Fibroblast of skin of left quadriceps (primary cell): ENCODE measurements at places on chromosomes 6 and 20.

- no peak for DNase-seq
These were observed 106.6 kb downstream of the TRIM27 start for GRCh38 chr6:28816909-28817807.

DNA sequence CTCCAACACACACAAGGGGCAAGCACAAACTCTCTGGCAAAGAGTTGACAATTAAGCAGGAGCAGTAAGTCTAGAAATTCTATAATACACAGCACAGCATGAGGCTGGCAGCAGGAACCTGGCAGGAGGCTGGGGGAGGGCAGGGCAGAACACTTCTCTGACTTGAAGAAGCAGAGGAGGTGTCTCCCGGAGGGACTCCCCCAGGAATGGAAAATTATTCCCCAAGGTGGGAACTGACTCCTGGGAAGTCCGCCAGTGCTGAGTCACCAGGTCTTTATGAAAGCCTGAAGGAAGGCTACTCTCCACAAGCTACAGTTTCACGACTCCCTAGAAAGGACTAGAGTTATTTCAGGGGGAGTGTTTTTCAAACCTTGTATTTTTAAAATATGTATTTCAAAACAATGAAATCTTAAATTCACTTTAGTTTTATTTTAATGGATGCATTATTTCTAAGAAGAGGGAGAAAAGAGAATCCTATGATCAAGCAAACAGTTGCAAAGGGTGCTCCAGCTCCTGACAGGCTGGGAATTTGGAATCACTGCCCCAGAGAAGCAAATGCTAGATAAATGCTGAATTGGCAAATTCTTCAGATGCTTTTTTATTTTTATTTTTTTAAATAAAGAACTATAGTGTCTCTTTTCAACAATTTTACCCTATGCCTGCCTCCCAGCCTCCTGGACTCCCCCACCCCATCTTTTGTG lies 192.8 kb downstream of the LY86 start:
- DNase-seq = peak; percentile 81

DNA sequence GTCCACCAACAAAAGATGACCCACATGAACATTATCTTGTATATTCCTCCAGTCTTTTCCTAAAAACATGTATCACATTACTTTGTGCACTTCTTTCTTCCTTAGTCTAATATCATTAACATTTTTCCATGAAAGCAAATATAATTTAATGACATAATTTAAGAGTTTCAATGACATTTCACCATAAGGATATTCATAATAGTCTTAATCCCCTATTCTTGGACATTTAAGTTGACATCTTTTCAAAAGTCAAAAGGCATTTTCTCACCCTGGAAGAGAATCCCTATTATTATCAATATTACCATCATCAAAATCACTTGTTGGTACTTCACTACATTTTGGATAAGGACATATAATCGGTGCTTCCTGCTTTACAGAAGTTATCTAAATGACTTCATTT lies 31.3 kb downstream of the EPHA7 start:
- DNase-seq = no peak

- DNase-seq = no peak
These were observed 63.5 kb downstream of the LRFN2 start for GRCh38 chr6:40523505-40524172.

- DNase-seq = no peak
These were observed 18.7 kb downstream of the UQCC2 start for GRCh38 chr6:33692760-33693158.

- no peak for DNase-seq
These were observed 292.1 kb upstream of the THEMIS start for GRCh38 chr6:128192972-128193371.

DNA sequence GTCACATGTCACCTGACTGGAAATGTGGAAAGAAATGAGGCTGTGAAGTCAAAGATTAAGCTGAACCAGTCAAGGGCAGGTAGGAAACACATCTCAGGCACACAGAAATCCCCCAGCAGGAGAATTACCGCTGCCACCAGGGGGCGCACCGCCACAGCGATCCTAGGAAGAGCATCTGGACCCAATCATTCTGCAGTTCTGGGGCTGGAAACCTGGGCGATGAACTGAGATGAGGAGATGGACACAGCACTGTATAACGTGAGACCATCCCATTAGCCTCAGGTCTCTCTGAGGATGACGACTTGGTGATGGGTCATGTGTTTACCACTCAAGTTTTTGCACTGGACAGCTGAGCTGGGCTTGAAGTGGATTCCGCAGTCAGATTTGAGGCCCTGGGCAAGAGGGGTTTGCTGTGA lies 6.5 kb upstream of the SLC24A3 start:
- DNase-seq = peak; percentile 22

- DNase-seq = no peak
These were observed 313.4 kb downstream of the GJA1 start for GRCh38 chr6:121748850-121749249.

- DNase-seq = no peak
These were observed 86.6 kb downstream of the CD40 start for GRCh38 chr20:46204594-46205186.

DNA sequence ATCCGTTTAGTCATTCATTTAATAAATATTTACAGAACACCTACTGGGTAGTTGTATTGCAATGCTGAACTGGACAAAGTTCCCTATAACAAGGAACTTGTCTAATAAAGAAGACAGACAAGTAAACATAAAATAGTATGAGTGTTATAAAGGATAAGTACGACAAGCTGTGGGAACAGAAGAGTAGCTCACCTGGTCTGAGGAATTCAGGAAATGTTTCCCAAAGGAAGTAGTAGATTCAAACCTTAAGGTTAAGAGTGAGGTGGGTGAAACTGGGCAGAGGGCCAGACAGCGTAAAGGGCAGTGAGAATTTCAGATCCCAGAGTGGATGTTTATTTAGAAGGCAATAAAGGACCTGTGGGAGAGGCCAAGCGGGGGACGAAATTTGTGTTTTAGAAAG lies 72.3 kb upstream of the CD2AP start:
- no peak for DNase-seq

DNA sequence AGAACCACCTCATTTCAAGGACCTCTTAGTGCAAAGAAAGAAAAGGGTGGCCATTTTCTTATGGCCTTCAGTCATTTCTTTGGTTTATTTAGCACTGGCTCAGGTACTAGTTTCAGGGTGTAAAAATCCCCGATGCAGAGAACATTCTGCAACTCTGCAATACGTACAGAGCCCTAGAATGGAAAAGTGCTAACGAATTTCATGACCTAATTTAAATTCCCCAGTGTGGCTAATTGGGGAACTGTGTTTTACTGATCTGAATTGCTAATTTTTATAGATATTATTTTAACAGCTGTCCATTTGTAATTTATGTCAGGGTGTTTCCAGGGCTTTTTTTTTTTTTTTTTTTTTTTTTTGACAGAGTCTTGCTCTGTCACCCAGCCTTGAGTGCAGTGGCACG lies 160.7 kb downstream of the UST start:
- no peak for DNase-seq

GRCh38 chr6:108941859-108942258 lies 93.6 kb downstream of the ARMC2 start:
- DNase-seq = no peak

GRCh38 chr6:145669627-145670034 lies 65.7 kb downstream of the EPM2A start:
- peak; percentile 56 for DNase-seq

DNA sequence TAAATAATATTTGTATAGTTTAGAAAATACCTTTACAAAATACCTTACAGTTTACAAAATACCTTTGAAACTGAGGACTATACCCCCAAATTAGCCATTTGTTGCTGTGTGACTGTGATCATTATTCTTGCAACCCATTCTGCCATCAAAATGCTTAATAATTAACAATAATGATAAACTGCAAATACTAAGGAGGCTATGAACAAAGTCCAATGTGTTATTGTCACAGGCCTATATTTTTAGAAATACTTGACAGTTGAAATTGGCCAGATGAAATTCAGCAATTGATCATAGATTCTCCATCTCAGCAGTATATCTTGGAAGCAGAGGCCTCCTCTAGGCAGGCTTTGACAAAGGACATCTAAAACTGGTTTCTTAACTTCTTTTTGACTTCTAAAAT lies 178.6 kb downstream of the HS3ST5 start:
- DNase-seq = no peak

DNA sequence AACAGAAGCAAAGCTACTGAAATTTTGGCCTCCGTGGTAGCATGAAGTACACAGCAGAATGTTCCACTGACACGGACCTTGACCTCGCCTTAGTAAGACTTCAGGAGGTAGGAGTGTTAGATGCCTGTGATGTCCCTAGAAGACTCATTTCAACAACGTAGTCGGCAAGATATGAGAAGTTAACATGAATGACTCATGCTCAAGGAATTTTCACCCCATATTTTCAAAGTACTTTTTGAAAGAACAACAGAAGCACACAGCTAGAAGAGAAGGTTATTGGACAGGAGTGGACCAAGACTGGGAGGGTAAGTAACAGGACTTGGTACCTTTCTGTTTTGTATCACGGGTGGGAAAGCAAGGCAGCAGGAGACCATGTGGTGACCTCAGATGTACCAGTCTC lies 78.0 kb downstream of the DZANK1 start:
- peak; percentile 11 for DNase-seq

DNA sequence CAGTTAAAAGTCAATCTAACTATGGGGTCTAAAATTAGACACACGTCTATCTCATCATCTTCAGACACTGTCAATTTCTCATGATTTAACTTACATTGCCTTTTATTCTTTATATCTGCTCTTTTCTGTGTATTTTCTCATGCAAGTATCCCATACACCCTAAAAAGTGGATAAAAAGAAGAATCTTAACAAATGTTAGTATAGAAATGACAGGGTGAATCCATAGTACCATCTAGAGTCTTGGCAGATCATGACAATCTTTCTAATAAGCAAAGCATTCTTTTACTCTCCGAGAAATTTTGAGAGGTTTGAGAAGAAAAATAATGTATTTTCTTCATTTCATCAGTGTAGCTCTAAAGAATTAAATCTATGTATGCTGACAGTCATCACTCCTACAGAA lies 382.7 kb downstream of the C6orf118 start:
- no peak for DNase-seq

DNA sequence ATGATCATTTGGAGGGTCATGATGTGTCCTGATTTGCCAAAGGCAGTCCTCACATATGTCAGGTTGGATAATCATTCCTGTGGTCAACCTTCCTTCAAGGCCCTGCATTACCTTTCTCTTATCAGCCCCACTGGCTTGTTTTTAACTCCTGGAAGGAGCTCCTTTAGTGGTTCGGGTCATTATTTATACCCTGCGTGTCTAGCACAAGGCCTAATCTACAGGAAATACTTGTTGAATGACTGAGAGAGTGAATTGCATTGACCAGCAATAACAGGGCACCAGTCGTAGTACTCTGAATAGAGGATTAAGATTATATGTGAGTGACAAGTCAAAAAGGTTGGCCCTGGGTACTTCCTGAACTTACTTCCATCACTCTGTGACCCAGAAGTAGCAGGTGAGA lies 4.5 kb downstream of the HIVEP2 start:
- DNase-seq = no peak

- DNase-seq = no peak
These were observed 77.8 kb downstream of the CD164 start for GRCh38 chr6:109304284-109305015.

- no peak for DNase-seq
These were observed 22.0 kb upstream of the CCDC167 start for GRCh38 chr6:37521674-37522073.

DNA sequence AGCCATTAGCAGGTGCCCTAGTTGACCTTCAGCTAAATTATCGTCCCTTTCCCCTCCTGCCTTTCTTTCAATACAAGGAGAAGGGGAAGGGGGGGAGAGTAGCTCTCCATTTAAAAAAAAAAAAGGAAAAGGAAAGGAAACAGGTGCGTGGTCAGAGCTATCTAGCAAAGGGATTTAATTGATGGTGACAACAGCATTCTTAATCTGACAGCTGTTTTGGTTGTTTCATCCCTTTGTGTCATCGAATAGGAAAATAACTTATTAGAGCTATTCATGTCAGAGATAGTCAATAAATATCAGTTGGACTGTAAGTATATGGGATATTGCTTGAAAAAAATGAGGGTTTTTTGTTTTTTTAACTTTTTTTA lies 195.2 kb upstream of the SASH1 start:
- no peak for DNase-seq

GRCh38 chr6:6865611-6866010 lies 242.2 kb upstream of the RREB1 start:
- DNase-seq = no peak

GRCh38 chr6:132236281-132236680 lies 165.0 kb downstream of the MOXD1 start:
- DNase-seq = no peak

- no peak for DNase-seq
These were observed 15.1 kb upstream of the NXT1 start for GRCh38 chr20:23335521-23335920.

- DNase-seq = no peak
These were observed 5.1 kb downstream of the VNN1 start for GRCh38 chr6:132708771-132709170.

DNA sequence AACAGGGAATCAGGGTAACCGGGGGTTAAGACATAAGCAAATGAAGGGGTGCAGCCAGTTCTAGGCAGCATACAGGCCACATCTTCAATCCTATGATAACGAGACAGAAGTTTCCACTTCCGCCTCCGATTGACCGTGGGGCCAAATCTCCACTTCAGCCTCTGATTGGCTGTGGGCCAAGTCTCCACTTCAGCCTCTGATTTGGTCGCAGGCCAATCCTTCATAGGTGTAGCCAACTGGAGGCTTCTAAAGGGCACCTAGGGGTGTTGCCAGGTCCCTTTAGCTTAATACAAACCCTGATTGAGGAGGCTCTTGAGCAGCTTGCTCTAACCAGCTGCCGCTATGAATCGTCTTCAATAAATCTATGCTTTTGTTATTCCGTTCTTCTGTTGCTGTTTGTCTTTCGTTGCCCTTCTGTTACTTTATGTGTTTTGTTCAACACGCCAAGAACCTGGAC lies 2.1 kb upstream of the ERGIC3 start:
- no peak for DNase-seq

- no peak for DNase-seq
These were observed 15.8 kb downstream of the ADNP start for GRCh38 chr20:50915424-50915823.

DNA sequence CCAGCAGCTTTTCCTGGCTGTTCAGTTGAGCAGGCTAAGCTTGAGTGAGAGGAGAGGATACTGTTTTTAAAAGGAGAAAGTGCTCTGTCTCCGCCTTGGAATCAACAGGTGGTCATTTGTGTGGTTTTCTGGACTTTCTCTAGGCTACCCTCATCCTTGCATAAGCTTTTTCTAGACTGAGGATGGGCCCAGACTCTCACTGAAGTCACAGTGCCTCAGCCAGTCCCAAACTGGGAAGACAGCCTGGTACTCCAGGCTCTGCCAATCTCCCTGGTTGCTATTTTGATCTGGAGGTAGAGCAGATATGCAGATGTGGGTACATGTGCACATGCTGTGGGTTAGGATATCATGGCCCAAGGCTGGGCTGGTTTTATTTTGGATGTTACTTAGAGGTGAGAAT lies 7.0 kb downstream of the SCUBE3 start:
- no peak for DNase-seq

GRCh38 chr6:141354191-141354955 lies 778.4 kb upstream of the GJE1 start:
- DNase-seq = no peak
